ENCODE measurements at places on chromosomes 5 and 9.
A peak's percentile ranks its signal among the peaks of the same experiment; 100 is the strongest.

DNA sequence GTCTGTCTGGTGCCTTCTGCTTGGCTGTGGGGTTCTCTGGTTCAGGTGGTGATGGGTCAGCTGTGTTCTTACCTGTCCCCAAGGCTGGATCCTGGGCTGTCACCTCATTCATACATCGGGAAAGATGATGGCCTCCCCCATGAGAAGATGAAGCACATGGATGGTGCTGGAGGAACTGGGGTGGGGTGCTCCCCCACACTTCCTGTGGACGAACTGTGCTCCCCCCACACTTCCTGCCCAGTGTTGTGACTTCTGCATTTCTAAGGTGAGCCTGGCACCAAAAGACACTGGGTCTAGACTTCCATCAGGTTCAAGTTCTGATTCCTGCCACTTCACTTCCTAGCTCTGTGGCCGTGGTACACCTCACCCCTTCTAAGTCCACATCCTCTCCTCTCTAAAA, 4.3 kb upstream of the SURF6 start:
- no peak for DNase-seq

- DNase-seq, result no peak
Observed at GRCh38 chr5:99315413-99316183, 386.8 kb upstream of the CHD1 start.

GRCh38 chr9:29208670-29209069, 1635.4 kb upstream of the C9orf72 start:
- DNase-seq, result no peak

DNA sequence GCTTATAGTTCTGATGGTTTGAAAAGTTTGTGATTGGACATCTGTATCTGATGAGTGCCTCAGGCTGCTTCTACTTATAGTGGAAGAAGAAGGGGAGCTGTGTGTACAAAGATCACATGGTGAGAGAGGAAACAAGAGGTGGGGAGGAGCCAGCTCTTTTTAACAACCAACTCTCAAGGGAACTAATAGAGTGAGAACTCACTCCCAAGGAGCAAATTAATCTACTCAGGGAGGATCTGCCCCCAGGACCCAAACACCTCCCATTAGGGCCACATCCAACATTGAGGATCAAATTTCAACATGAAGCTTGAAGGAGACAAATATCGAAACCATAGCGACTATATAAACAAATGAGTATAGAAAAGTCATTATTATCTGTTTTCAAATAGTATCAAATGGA, 64.7 kb upstream of the PRLR start:
- no peak for DNase-seq

DNA sequence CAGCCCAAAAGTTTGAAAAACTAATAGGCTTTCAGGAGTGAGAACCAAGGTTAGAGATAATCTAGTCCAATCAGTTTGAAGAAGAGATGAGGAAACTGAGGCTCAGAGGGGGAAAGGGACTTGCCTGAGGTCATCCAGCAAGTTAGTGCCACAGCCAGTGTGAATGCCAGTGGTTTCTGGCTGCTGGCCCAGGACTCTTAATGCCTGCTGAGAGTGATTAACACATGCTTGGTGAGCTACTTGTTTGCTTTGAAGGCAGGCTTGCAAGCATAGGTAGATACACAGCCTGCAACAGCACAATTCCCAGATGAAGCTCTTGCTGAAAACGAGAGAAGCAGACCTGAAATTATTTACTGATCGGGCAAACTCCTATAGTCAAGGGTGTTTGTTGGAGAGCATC, 591.6 kb upstream of the SGCD start:
- DNase-seq, result no peak

DNA sequence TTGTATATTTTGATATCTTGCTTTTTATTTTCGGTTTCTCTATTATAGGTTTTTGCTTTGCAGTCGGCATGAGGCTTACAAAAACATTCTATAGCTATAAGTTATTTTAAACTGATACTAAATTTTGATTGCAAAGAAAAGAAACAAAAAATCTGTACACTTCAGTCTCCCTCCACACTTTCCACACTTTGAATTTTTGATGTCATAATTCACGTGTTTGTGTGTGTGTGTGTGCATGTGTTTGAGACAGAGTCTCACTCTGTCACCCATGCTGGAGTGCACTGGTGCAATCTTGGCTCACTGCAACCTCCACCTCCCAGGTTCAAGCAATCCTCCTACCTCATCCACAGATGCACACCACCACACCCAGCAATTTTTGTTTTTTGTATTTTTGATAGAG, 124.9 kb downstream of the MRPS30 start:
- no peak for DNase-seq

DNA sequence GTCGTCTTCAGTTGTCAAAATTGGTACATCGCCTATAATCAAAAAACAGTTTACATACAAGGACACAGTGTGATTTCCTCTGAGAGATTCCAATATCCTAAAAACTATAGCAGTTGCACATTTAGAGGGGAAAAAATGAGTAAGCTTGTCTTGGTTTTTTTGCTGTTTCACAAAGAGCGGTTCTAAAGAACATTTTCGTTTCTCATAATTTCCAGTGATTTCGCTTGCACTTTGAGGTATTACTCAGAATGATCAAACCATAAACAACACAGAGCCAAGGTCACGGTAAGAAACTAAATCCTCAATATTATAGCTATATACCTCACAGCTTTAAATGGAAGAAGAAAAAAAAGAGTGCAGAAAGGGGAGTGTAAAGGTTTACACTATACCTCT, 861 bp downstream of the MTX3 start:
- DNase-seq, result no peak

- no peak for DNase-seq
Observed at GRCh38 chr5:98604301-98604700, 169.2 kb upstream of the RGMB start.

DNA sequence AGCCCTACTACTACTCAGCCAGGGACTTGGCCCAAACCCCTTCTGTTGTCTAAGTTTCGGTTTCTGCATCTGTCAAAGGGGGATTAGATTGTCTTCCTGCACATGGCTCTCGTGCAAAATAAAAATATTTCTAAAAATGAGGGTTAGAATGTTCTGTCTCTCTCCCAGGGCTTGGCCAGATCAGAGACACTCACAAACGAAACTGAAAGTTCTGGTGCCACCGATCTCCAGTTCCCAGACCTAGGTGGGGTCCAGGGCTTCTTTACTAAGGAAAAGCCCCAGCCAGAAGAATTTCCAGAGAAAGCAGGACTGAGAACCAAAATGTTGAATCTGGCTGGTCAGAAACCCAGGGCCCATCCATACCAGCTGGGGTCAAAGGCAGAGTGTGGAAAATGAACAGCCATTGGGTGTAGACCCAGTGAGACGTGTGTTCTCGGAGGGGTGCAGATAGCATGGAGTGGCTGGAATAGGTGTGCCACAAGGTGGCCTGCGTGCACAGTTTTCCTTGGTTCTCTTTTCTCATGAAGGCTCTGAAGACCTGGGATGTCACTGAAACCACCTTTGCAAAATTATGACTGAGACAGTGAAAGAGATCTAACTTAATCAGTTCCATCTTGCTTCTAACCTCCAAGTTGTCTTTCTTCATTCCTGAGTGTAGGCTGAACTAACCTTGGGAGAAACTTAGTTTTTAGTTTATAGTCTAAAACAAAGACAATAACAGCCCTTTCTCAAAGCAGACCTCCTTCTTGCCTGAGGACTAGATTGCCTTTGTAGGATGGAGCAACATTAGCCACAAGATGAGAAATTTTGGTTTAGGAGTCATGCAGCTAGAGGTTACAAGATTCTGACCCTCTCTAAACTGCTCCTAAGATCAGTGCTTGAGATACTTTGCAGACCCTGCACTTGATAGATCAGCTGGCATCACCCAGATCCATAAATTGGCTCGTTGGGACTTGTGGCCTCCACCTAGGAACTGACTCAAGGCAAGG, 2.3 kb upstream of the SLC23A1 start:
- peak; percentile 26 for DNase-seq

GRCh38 chr9:128101231-128101661, 26.3 kb downstream of the PTGES2 start:
- DNase-seq, result no peak

DNA sequence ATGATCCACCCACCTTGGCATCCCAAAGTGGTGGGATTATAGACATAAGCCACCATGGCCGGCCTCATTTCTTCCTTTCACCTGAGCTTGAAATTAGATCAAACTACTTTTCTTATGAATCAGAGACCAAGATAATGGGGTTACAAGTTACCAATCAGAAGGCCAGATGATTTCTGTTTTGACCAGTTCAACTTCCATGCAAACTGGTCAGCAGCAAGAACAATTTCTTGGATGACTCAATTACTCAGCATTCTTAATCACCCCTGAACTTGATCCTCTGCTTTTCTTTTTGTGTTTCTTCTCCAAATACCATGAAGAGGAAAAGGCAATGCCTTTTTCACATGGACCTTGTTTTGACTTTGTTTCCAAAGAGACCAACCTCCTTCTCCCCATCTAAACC, 10.0 kb upstream of the PLIN2 start:
- no peak for DNase-seq

- no peak for DNase-seq
Observed at GRCh38 chr5:72271702-72272101, 48.3 kb downstream of the MRPS27 start.

GRCh38 chr5:73663161-73663859, 37.3 kb downstream of the ARHGEF28 start:
- DNase-seq, result no peak

- no peak for DNase-seq
Observed at GRCh38 chr5:95331358-95331757, 46.5 kb upstream of the MCTP1 start.

- DNase-seq, result no peak
Observed at GRCh38 chr9:114378016-114378415, 9.8 kb downstream of the AKNA start.

DNA sequence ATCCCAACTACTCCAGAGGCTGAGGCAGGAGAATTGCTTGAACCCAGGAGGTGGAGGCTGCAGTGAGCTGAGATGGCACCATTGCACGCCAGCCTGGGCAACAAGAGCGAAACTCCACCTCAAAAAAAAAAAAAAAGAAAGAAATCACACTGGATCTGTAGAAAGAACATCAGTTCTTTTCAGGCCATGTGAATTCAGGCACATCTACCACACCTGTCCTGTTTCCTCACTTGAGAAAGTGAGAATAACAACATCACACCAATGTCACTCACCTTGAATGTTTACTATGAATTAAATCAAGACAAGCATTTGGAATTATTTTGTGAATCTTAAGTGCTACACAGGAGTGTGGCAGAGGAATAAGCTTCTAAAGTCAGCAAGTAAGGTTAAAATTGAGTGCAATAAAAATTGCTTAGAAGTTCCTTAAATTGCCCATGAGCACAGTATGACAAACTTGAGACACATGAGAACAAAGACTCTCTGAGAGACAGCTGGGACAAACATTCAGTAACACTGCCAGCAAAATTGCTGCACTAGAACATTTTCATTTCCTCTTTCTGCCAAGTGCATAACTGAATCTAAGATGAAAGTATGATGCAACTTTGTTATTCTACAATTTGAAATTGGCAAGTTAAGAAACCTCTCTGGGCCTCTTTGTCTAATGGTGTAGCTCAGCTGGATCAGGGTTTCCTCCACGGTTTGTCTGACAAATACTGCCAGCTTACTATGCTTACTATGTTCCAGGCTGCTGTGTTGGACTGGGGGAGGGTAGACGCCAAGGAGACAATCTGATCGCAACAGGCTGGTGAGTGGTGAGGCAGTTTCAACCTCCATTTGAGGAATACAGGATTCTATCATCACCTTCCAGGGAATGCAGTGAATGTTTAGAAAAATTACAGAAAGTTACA, 1.9 kb upstream of the RIC1 start:
- peak; percentile 42 for DNase-seq

- DNase-seq, result no peak
Observed at GRCh38 chr5:112237456-112237855, 181.6 kb downstream of the EPB41L4A start.

DNA sequence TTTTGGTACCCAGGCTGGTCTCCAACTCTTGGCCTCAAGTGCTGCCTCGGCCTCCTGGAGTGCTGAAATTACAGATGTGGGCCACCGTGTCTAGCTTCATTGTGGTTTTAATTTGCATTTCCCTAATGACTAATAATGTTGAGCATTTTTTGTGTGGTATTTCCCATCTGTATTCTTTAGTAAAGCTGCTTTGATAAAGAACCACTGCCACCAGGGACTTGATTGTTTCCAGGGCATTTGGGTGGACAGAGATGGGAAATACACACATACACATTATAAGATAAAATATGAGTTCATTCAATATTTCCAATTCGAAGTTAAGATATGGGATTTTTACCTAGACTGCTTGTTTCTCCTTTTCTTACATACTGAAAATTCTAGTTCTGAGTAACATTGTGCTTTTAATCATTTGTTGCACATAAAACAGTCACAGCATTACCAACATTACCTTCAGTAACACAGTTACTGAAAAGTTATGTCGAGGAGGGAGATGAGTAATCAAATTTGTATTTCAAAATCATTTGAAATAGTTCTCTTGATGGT, 28.9 kb downstream of the HABP4 start:
- DNase-seq, result no peak

- no peak for DNase-seq
Observed at GRCh38 chr5:172860520-172861443, 26.7 kb downstream of the ERGIC1 start.

DNA sequence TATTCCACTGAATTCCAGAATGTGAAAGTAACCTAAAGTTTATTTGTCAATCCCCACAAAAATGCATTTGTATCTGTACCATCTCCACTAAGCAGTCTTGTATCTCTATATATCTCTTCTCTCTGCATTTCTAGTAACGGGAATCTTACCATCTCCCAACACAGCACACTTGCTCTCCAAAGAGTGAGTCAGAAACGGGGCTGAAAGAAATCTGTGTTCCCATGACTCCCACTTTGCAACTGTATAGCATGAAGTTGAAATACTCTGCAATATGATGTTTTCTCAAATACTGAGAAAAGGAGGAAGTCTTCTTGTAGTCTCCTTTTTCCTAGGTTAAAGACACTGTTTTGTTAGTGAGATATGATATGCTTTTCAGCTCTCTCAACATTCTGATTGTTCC, 848.8 kb upstream of the ACO1 start:
- DNase-seq, result no peak

GRCh38 chr5:140550147-140551079, 3.0 kb downstream of the EIF4EBP3 start:
- DNase-seq, result no peak

DNA sequence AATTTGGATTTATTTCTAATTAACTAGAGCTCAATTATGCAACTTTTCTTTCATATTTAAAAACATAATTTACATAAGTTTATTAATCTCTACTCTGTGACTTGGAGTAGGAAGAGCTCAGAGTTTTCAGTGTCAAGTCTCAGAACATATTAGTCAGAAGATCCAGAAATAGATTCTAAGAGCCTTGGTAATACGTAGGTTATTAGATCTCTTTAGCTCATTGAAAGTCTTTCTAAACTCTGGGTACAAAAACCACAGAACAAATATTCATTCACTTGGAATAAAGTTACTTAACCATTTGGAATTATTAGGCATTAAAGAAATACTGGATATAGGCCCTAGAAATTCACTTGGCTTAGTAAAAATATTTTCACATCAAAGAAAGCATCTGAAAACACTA, 26.3 kb upstream of the ISCA1 start:
- no peak for DNase-seq

GRCh38 chr9:132327537-132327936, 27.2 kb downstream of the SETX start:
- DNase-seq, result no peak

- DNase-seq, result no peak
Observed at GRCh38 chr9:72065076-72065475, 4.7 kb upstream of the C9orf57 start.

All from activated naive CD8-positive, alpha-beta T cell treated with anti-CD3 and anti-CD28 coated beads, Interleukin-2, amount 10 ng/mL, durations not matched to agents 7 days and 5 days (primary cell).